Stimulated activated CD8-positive, alpha-beta memory T cell treated with anti-CD3 and anti-CD28 coated beads, Interleukin-4, amount 100 ng/mL, for 4 hours (primary cell): ENCODE measurements at places on chromosomes 5 and 9.

DNA sequence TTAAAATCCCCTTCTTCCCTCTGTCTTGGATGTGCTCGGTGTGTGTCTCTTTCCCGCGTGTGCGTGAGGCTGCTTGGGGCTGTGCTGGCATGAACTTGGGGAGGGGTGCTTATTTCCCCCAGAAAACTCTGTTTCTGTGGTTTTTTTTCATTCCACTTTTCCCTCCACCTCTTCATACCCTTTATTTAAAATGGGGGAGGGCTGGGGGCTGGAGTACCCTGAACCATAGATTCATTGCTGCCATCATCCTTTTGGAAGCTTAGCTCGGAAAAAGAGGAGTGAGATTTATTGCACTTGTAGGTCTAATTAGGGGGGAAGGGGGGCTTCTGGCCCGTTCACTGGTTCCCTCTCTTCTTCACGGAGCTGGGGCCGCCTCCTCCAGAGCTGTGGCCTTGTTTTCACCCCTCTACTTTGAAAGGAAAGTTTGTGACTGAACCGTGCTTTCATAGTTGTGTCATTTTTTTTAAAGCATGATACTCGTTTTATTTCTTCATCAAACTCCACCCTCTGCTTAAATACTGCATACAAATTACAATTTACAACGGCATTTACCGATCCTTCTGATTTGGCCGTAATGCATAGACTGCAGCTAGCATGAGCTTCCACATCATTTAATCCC is 2.9 kb downstream of the NR2F1 start:
- no peak for DNase-seq

DNA sequence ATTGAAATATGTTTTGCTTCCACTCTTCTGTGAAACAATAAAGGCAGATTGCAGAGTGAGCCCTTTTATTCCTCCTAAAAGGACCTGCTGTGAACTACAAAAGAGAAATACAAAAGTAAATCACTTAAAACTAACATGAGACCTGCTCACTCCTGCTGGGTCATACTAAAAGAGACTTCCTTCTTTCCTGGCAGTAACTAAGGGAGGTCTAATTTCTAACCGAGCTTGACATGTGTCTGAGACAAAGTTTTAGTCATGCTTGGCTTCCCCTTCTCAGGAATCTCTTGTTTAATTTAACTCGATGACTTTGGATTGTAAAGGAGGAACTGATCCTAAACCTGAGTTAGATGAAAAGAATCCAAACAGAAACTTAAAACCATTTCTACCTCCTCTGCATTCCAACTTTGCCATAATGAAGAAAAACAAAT is 86.4 kb upstream of the CDH6 start:
- no peak for DNase-seq

DNA sequence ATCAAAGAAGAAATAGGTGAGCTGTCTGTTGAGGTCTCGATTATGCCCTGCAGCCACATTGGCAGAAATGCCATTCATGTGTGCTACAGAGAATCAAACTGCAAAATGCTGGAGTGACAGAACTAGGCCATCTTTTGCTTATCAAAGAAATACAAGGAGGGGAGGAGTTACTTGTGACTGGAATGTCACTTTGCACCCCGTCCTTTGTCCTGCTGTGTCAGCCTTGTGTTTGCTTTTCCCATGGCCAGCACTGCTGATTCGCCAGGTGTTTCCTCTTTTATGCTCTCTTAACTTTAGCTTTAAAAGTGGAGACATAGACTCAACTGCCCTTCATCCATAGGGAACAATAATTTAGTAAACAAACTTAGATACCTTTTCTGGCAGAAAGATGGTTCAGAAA is 54.3 kb downstream of the SLC46A2 start:
- DNase-seq, result no peak

GRCh38 chr5:132391247-132391646 is 21.7 kb downstream of the SLC22A5 start:
- DNase-seq, result no peak

GRCh38 chr9:121902461-121903135 is 190.5 kb downstream of the TTLL11 start:
- DNase-seq, result no peak

GRCh38 chr5:173056783-173057061 is 570 bp downstream of the CREBRF start:
- DNase-seq, result no peak

DNA sequence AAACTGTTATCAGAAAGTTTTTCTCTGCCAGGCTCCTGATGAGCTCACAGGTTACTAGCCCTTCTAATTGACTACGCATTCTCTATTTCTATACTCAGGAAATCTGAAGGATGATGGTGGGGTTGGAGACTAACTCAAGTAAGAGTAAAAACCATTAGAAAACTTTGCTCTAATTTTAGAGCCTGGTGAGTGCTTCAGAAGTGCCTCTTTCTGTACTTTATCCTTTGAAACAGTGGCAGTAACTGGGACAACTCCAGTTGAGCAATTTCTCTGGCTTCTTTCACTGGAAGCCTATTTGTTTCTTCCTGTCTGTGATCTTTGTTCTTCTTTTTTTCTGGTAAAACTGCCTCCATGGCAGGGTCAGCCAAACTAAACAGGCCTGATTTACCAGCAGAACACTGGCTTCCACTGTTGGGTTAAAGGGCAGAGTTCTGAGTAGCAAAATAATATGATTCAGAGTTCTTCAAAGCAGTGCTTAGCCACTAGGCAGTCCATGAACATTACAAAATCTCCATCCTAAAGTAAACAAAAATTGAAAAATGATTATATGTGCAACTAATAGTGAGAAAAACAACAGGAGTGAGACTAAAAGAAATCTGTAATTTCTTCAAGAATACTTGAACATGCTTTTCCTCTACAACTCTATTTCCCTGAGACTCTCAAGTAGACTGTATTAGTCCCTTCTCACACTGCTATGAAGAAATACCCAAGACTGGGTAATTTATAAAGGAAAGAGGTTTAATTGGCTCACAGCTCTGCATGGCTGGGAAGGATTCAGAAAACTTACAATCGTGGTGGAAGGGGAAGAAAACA is 79.8 kb downstream of the MROH2B start:
- no peak for DNase-seq

DNA sequence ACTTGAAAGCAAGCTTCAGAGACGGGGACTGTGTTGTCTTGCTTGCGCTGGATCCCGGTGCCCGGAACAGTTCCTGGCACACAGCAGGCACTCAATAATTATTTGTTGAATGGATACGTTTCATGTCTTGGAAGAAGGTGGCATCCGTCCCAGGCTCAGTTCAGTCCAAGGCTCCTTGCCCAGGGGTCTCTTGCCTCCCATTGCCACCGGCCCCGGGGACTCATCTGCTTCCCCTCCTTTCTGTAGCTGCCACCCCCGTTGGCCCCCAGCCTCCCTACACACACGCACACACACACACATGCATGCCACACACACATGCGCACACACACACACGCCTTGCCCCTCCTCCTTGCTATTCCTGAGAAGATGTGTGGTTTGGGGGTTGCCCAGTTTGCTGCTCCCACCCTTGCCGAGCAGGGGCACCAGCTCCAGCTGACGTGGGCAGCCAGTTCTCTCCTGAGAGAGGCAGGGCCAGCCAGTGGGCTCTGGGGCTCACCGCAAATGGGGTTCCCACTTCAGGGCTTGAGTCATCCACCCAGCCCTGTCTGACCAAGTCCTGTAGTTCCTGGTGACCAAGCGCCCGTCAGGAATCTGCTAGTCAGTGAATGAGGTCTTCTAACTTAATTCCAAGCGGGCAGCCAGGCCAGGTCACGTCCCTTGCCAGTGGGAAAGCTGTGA is 41.8 kb downstream of the HK3 start:
- DNase-seq, result no peak

GRCh38 chr9:86341007-86341491 is 13.2 kb downstream of the TUT7 start:
- no peak for DNase-seq

DNA sequence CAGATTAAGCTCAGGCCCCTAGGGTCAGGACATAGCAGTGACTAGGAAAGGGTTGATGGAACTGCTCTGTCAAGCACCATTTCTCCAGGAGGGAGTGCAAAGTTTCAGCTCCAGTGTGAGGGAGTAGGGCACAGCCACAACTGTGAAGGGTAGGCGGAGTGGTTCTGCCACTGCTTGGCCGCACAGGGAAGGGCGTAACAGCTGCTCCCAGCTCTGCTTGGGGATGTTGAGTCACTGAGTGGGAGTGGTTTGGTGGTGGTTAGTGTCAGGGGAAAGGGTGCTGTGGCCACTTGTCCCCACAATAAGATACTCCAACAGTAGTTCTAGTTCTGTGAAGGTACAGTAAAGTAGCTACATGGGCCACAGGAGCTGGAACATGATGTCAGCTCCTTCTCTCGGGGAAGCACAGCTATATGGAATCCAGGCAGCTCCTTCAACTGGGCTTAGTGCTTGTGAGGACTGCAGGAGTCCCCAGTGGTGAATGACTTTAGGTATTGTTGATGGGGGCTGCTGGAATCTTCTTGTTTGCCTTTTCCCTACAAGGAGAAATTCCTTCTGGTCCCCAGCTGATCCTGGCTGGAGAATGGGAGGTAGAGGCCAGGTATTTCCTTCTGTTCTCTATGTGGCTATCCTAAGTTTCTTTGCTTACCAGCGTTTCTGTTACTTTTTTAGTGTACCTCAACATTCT is 314.5 kb downstream of the SPATA31D1 start:
- DNase-seq, result no peak

DNA sequence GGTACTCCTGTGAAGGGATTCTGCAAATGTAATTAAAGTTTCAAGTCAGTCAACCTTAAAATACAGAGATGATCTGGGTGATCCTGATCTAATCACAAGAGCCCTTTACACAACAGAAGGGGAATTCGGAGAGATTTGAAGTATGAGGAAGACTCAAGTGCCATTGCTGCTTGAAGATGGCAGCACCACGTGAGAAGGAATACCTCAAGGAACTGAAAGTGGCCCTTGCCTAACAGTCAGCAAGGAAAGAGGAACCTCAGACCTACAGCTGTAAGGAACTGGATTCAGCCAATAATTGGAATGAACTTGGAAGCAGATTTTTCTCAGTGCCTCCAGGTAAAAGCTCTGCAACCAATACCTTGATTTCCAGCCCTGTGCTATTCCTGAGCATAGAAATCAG is 87.4 kb downstream of the THBS4 start:
- no peak for DNase-seq

DNA sequence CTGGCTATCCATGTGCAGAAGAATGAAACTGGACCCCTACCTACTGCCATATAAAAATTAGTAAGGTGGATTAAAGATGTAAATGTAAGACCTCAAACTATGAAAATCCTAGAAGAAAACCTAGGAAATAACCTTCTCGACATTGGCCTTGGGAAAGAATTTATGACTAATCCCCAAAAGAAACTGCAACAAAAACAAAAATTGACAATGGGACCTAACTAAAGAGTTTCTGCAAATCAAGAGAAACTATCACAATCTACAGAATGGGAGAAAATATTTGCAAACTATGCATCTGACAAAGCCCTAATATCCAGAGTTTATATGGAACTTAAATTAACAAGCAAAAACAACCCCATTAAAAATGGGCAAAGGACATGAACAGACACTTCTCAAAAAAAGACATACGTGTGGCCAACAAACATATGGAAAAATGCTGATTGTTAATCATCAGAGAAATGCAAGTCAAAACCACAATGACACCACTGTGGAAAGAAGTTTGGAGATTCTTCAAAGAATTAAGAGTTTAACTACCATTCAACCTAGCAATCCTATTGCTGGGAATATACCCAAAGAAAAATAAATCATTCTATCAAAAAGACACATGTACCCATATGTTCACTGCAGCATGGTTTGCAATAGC is 98.5 kb downstream of the NR3C1 start:
- DNase-seq, result no peak
